ENCODE measurements at places on chromosomes 1 and 21.

GRCh38 chr1:91742848-91743292 is 143.1 kb downstream of the TGFBR3 start:
- DNase-seq, result no peak

- no peak for DNase-seq
Measured at GRCh38 chr1:85943945-85944344, 212.6 kb downstream of the COL24A1 start.

DNA sequence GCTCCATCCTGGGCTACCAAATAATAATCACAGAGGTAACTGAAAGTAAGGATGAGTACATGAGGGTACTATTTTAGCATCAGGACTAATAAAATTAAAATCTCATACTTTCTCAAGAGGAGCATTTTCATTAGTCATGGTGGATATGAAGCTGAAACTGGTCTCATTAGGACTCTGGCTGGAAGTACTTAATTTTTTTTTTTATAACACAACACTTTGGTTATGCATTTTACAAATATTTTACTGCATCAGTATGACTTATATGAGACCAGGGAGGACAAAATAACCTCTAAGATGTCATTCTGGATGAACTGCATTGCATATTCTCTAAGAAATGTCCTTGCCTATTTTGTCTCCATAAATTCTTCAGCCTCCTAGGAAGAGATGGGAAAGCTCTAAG is 290.9 kb downstream of the HLX start:
- DNase-seq, result no peak

- no peak for DNase-seq
Measured at GRCh38 chr1:173014160-173014559, 36.6 kb downstream of the TNFSF18 start.

DNA sequence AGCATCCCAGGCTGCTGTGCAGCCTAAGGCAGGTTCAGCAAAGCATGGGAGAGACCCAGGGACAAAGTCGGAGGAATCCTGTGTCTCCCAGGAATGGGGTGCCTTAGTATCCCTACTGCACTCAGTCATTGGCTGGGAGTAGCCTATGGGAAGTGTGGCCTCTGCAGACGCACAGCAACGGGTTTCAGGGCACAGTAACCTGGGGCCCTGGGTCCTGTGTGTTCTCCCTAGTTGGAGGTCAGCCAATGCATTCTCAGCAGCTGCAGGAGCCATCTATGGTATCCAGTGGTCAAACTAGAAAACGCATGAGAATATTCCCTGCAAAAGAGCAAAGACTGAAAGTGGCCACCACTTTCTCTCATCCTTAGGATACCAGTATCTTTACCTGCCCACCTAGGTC is 13.7 kb upstream of the C1orf21 start:
- no peak for DNase-seq

DNA sequence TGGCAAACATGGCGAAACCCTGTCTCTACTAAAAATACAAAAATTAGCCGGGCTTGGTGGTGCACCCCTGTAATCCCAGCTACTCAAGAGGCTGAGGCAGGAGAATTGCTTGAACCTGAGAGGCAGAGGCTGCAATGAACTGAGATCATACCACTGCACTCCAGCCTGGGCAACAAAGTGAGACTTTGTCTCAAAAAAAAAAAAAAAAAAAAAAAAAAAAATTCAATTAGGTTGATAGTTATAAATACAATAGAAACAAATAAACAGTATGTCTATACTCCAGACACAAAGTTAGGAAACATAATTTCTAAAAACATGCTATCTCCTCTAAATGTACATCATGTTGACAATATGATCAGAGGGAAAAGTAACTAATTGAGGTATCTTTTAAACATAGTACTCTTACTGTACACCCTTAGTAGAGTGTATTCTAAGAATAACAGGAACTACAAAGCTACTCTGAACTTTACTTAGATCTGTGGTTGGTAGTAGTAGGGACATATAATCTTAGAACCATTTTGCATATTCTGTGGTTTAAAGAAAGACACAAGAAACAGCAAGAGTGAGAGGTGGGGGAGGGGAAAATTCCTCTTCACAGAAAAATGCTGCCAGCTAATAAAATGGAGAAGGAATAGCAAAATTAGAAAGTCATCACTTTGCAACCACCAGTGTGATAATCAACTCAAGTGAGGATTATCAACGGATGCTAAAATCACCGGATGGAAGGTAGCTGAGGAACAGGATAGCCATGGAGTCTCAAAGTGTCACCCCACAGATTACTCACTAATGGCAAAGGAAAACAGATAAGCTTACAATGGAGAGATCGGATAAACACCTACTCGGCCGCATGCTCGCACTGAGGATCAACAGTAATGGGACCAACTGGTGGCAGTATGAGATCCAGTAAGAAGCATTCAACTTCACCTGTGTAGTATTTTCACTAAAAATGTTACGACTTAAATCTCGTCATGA is 35.0 kb downstream of the MTOR start:
- DNase-seq, result no peak

DNA sequence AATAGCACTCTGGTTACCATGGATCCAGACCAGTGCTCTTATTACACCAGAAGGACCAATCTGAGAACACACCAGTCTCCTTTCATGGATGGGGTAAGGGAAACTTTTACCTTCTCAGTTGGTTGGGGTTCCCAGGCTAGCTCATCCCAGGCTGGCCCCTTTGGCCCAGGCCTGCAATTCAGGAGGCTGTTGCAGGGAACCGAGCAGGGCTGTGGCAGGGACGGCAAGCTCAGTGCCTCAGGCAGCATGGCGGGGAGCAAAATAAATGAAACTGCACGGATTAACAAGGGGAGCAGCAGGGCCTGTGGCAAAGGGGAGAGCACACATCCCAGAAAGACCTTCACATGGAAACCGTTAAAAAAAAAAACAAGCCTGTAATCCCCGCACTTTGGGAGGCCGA is 57.0 kb downstream of the DMRTB1 start:
- no peak for DNase-seq

DNA sequence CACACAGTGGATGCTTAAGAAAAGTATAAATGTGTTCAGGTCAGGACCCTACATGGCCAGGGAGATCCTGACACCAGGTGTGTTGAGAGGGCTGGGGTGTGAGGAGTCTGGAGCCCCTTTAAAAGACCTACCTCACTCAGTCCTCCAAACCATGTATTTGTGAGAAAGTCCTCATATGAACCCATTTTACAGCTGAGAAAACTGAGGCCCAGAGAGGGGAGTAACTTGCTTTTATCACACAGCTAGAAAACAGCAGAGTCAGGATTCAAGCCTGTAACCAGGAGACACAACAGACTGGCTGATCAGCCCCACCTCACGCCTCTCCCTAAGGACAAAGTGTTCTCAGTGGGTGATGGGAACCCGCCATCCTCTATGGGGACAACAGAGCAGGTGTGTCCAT is 706.7 kb downstream of the PTPRU start:
- DNase-seq, result no peak

Data from esophagus squamous epithelium (tissue), 5 donors.